Chondrocyte (in vitro differentiated cells): ENCODE measurements at places on chromosomes 2 and 18. TPM values are rescaled to one million over a fixed set of nuclear protein-coding genes. Genes with fewer than 3 reads are reported as not detected.

The TBR1 gene
- total RNA-seq, result not detected in 3 replicates

The DPYSL5 gene
- total RNA-seq, result 0.25 to 0.44 TPM (median 0.26 TPM) in 3 replicates

The COL6A3 gene
- total RNA-seq, result 250 to 264 TPM (median 264 TPM) in 3 replicates

The SEMA4F gene
- total RNA-seq, result 14.7 to 17.4 TPM (median 16.7 TPM) in 3 replicates

The AQP4 gene
- total RNA-seq, result not detected in 3 replicates

The NFATC1 gene
- total RNA-seq, result 7.1 to 12.5 TPM (median 7.3 TPM) in 3 replicates

The ROCK2 gene
- 48.6 to 62.3 TPM (median 61.4 TPM) in 3 replicates for total RNA-seq

DNA sequence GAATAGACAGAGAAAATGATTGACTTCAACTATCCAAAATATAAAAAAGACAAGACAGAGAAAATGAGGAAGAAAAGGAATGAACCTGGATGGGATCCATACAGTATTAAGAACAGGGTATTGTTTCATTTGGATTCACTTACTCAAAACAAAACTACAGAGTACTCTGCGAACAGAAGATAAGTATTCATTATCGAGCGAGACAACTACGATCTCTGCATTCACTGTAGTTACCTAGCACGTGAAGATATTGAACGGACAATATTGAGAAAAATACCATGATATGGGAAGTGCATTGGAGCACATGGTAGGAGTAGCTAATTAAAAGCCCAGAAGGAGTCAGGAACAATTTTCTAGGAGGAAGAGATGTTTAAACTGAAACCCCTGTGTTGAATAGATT, 1.0 kb upstream of the ORC2 start:
- peaks cover 42% of the 10 kb centered on the region for H3K4me1 ChIP-seq
- no peaks in the 10 kb centered on the region for H3K27me3 ChIP-seq
- H3K4me3 ChIP-seq, result peak overlapping the region; percentile 94
- DNase-seq, result no peak
- peak overlapping the region; percentile 92 for H3K27ac ChIP-seq

DNA sequence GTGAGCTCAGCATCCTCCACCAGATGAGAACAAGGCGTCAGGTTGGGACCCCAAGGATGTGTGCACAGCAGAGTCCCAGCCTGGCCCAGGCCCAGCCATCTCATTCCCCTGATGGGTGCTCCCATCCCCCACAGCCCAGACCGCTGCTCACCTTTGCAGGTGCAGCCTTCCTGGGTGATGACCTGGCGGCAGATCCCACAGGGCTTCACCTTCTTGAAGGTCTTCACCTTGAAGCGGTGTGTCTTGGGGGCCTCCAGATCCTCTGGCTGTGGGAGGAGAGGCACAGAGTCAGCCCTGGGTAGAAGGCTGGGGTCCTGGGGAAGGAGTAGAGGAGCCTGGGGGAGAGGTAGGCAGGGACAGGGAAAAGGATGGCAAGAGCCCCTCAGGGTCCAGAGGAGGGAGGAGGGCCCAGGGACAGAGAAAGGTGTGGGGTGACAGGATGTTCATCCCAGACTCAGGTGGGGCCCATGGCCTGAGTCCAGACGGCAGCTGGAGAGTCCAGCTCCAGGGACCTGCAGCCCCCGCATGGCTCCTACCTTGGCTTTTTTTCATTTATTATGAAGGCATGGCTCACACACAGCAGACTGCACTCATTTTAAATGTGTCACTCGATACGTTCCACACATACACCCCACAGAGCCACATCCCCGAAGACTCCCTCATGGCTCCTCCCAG, 11.9 kb downstream of the TNS1 start:
- peak; percentile 87 for DNase-seq
- no peaks in the 10 kb centered on the region for H3K27me3 ChIP-seq
- peaks cover 65% of the 10 kb centered on the region for H3K4me1 ChIP-seq
- peaks cover 13% of the 10 kb centered on the region for H3K36me3 ChIP-seq
- H3K27ac ChIP-seq, result no peak overlapping the region
- H3K4me3 ChIP-seq, result no peak overlapping the region

- no peaks in the 10 kb centered on the region for H3K4me1 ChIP-seq
- H3K27ac ChIP-seq, result no peak overlapping the region
- DNase-seq, result no peak
Measured at GRCh38 chr2:136407952-136408318, 290.0 kb upstream of the CXCR4 start.

GRCh38 chr2:235609746-235610145, 115.9 kb downstream of the AGAP1 start:
- no peaks in the 10 kb centered on the region for H3K36me3 ChIP-seq
- no peaks in the 10 kb centered on the region for H3K27me3 ChIP-seq

- peaks cover 15% of the 10 kb centered on the region for H3K4me1 ChIP-seq
- peaks cover 5% of the 10 kb centered on the region for H3K36me3 ChIP-seq
- DNase-seq, result peak; percentile 53
- no peak overlapping the region for H3K4me3 ChIP-seq
- H3K27ac ChIP-seq, result no peak overlapping the region
- no peaks in the 10 kb centered on the region for H3K27me3 ChIP-seq
Measured at GRCh38 chr2:1613731-1614354, 130.5 kb downstream of the PXDN start.

GRCh38 chr18:45350404-45351156, 264.7 kb upstream of the SLC14A2 start:
- no peaks in the 10 kb centered on the region for H3K36me3 ChIP-seq
- no peak overlapping the region for H3K4me3 ChIP-seq
- peaks cover 9% of the 10 kb centered on the region for H3K4me1 ChIP-seq
- no peaks in the 10 kb centered on the region for H3K27me3 ChIP-seq
- no peak for DNase-seq

- H3K27ac ChIP-seq, result no peak overlapping the region
- H3K4me1 ChIP-seq, result peaks cover 6% of the 10 kb centered on the region
- no peak for DNase-seq
- no peaks in the 10 kb centered on the region for H3K27me3 ChIP-seq
- H3K36me3 ChIP-seq, result no peaks in the 10 kb centered on the region
- H3K4me3 ChIP-seq, result no peak overlapping the region
Measured at GRCh38 chr2:85428343-85428881, 9.9 kb downstream of the SH2D6 start.

- H3K4me3 ChIP-seq, result no peak overlapping the region
- DNase-seq, result no peak
- H3K4me1 ChIP-seq, result peaks cover 9% of the 10 kb centered on the region
- no peaks in the 10 kb centered on the region for H3K27me3 ChIP-seq
- H3K27ac ChIP-seq, result no peak overlapping the region
Measured at GRCh38 chr2:88711897-88712296, 20.4 kb downstream of the RPIA start.

- no peaks in the 10 kb centered on the region for H3K27me3 ChIP-seq
- H3K4me3 ChIP-seq, result no peak overlapping the region
- DNase-seq, result no peak
- no peaks in the 10 kb centered on the region for H3K36me3 ChIP-seq
- H3K4me1 ChIP-seq, result peaks cover 37% of the 10 kb centered on the region
- H3K27ac ChIP-seq, result peak overlapping the region; percentile 42
Measured at GRCh38 chr2:142037744-142038143, 93.1 kb downstream of the LRP1B start.

- H3K4me1 ChIP-seq, result peaks cover 6% of the 10 kb centered on the region
- H3K27ac ChIP-seq, result no peak overlapping the region
- peaks cover 6% of the 10 kb centered on the region for H3K36me3 ChIP-seq
- peaks cover 22% of the 10 kb centered on the region for H3K27me3 ChIP-seq
Measured at GRCh38 chr18:62480927-62481326, 41.9 kb upstream of the ZCCHC2 start.

GRCh38 chr18:63205791-63206252, 113.7 kb downstream of the BCL2 start:
- DNase-seq, result no peak
- no peak overlapping the region for H3K27ac ChIP-seq
- no peaks in the 10 kb centered on the region for H3K27me3 ChIP-seq

GRCh38 chr2:237873897-237874551, 14.6 kb downstream of the RAMP1 start:
- no peak for DNase-seq
- peak overlapping the region; percentile 38 for H3K4me3 ChIP-seq
- H3K27me3 ChIP-seq, result no peaks in the 10 kb centered on the region
- H3K4me1 ChIP-seq, result peaks cover 75% of the 10 kb centered on the region
- H3K36me3 ChIP-seq, result peaks cover 8% of the 10 kb centered on the region

DNA sequence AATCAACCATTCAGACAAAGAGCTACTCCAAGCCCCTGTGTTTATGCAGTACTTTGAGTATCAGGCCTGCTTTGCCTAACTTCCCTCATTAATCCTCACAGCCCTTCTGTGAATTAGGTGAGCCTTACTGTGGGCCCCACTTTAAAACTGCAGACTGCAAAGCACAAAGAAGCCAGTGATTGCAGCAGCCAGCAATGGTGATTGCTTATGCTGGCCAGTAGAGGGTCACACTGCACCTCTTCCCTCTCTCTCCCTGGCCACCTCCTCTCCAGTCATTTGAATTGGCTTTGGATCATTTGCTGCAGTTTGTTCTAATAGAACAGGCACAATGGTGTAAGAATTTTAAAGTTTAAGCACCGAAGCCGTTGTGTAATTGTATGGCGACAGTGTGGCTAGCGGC, 229.9 kb downstream of the AGPS start:
- H3K27ac ChIP-seq, result no peak overlapping the region
- no peak for DNase-seq
- H3K4me3 ChIP-seq, result no peak overlapping the region
- no peaks in the 10 kb centered on the region for H3K36me3 ChIP-seq

- peak; percentile 59 for DNase-seq
- H3K4me3 ChIP-seq, result no peak overlapping the region
- H3K4me1 ChIP-seq, result no peaks in the 10 kb centered on the region
- H3K27me3 ChIP-seq, result no peaks in the 10 kb centered on the region
- H3K27ac ChIP-seq, result no peak overlapping the region
Measured at GRCh38 chr2:81195774-81196382, 891.3 kb upstream of the LRRTM1 start.

GRCh38 chr18:42373584-42373983, 418.6 kb downstream of the PIK3C3 start:
- peaks cover 2% of the 10 kb centered on the region for H3K27me3 ChIP-seq
- no peak overlapping the region for H3K4me3 ChIP-seq
- H3K4me1 ChIP-seq, result peaks cover 9% of the 10 kb centered on the region
- H3K36me3 ChIP-seq, result no peaks in the 10 kb centered on the region

- H3K4me1 ChIP-seq, result peaks cover 32% of the 10 kb centered on the region
- no peaks in the 10 kb centered on the region for H3K27me3 ChIP-seq
- H3K4me3 ChIP-seq, result no peak overlapping the region
- no peak for DNase-seq
- H3K36me3 ChIP-seq, result peaks cover 3% of the 10 kb centered on the region
Measured at GRCh38 chr18:62282188-62282629, 42.9 kb upstream of the TNFRSF11A start.

- no peak for DNase-seq
- H3K27ac ChIP-seq, result peak overlapping the region; percentile 99
- H3K27me3 ChIP-seq, result no peaks in the 10 kb centered on the region
- H3K4me3 ChIP-seq, result peak overlapping the region; percentile 68
- H3K36me3 ChIP-seq, result no peaks in the 10 kb centered on the region
Measured at GRCh38 chr2:46335391-46336282, 38.4 kb downstream of the EPAS1 start.
